ENCODE measurements at places on chromosomes 7 and 10.

DNA sequence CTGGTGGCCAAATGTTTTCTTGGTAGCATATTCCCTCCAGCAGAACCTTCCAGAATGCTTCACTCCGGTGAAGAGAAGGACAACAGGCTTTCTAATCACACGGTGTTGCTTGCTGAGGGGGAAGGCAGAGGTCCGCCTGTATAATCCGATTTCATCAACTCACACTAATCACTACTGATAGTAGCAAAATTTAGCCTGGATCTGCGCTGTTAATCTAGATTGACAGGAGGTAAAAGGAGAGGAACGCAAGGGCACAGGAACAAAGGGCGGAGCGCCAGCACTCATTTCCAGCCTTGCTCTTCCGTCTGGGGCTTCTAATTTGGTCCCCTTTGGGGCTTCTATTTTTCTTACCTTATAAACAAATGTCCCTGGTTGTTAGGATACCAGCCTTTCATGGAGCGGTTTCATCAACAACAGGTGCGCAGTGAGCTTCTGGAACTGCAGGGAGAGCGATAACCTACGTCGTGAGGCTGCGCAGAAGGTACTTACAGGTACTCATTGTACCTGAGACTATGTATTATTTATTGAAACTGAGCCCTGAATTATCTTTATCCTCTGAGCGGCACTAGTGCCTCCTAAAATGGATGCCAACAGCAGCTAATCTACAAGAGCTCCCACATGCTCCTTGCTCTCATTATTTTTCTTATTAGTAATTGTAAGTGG, 150.6 kb downstream of the CACNB2 start:
- DNase-seq, result no peak

DNA sequence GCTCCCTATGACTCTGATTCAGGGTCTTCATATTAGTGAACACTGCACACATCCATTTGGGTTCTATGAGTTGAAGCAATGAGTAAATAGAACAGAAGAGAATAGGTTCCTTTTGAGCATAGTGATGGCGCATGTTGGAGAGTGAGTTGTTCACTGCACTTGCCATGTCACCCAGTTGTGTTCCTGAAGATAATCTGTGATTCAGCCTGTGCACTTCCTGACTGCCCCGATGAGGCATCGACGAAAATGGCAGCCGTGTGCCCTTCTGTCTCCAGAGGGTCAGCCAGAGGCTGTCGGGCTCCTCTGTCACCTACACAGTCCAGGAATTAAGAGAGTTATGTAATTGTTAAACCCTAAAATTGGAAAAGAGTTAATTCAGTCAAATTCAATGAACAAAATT, 94.7 kb downstream of the GALNT11 start:
- DNase-seq, result no peak

GRCh38 chr10:36188080-36188453, 546.0 kb upstream of the FZD8 start:
- DNase-seq, result peak; percentile 3

GRCh38 chr7:119664601-119665000, 608.4 kb upstream of the KCND2 start:
- peak; percentile 9 for DNase-seq

GRCh38 chr10:105540381-105540780, 899.3 kb downstream of the SORCS3 start:
- DNase-seq, result no peak

DNA sequence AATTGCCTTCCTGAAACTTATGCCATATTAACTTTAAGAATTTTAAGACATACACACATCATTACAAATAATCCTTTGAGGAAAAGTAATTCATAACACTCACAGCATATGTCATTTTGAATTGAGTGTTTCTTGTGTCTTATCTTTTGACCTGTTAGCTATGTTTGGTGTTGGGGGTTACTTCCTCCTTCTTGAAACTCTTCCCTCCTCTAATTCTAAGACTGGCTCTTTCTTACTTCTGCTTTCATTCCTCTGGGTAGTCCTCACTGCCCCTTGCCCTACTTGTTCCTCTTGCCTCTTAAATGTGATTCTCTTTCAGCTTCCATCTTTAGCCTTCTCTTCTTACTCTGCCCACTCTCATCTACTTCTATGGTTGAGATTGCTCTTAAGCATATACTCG, 28.3 kb upstream of the PIP4K2A start:
- no peak for DNase-seq

- DNase-seq, result peak; percentile 62
Measured at GRCh38 chr7:1312136-1313070, 79.7 kb downstream of the UNCX start.

GRCh38 chr10:29736366-29737073, 101.7 kb upstream of the SVIL start:
- peak; percentile 79 for DNase-seq

DNA sequence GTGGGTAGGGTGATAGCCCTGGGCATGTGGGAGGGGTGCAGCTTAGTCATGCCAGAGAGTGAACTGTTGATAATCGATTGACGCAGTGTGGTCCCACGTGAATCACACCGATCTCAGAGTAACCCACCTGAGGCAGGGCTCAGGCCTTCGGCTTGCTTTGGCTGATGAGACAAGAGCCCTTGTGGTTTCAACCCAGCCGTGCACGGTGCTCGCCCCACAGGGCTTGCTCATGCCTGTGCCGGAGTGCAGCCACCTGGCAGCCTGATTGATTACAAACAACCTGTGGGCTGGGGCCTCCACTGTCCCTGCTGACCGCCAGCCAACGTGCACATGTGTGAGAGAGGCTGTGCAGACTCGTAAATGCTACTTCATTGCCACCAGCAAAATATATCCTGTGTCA, 144.9 kb upstream of the ADARB2 start:
- DNase-seq, result no peak

GRCh38 chr10:125026974-125027735, 85.2 kb downstream of the ZRANB1 start:
- no peak for DNase-seq

GRCh38 chr7:110681941-110682340, 409.0 kb upstream of the LRRN3 start:
- no peak for DNase-seq

DNA sequence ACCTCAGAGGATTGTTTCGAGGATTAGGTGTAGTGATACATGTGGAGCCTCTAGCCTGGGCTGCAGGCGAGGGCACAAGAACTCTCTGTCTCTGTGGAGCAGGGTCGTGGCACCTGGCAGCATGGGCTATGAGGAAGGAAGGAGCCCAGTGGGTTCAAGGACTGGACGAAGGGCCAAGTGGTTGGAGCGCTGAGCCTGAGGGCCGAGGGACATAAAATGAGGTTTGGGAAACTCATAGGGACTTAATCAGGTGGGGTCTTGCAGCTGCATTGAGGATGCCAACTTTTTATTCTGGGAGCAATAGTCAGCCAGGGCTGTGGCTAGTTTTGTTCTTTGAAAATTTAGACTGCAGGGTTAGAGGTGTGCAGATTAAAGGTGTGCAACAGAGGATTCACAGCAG, 33.0 kb upstream of the ZNF32 start:
- DNase-seq, result no peak

GRCh38 chr7:1531263-1531978, 919 bp downstream of the MAFK start:
- no peak for DNase-seq

- DNase-seq, result no peak
Measured at GRCh38 chr7:139767561-139767982, 10.2 kb downstream of the HIPK2 start.

DNA sequence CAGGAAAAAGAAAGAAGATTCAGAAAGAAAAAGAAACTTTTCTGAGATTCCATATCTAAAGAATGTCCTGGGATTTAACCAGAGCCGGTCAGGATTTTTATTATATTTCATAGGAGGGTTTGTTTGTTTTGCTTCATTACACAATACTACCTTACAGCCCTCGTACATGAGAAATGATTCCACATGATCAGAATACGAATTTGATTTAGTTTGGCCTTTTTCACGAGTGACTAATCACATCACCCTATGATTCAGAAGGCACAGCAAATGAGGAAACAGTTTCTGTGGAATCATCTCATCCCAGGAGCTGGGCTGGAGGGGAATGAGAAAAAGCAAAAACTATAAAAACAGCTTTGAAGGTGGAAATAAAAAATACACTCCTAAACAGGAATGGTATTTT, 54.7 kb upstream of the VWC2 start:
- DNase-seq, result no peak

- no peak for DNase-seq
Measured at GRCh38 chr10:123784646-123785045, 107.0 kb downstream of the CPXM2 start.

DNA sequence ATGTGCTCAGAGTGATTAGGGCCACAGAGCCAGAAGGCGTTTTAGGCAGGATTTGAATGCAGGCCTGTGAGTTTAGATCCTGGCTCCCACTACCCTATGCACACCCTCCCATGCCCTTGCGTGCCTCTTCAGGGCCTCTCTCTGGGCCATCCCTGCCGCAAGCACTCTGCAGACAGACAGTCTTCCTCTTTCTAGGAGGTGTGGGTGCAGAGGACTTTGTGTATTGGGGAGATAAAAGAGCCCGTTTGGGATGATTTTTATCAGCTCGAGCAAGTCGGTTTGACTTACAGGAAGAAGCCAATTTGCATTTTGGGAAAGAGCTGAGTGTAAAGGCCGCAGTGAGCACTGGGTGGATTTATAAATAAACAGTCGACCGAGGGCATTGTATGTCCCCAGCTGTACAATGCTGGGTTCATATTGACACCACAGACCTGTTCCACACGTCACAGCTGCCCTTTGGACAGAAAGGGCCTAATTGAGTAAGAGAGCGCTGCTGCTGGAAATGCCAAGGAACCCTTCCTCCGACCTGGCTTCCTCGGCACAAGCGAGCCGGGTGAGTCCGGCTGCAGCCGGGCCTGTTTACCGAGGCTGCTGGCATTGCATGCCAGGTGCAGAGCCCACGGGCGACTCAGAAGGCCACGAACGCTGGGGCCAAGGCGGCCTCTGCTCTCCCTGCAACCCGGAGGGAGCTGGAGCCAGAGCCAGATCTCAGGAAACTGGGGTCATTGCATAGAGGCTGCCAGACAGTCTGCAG, 25.1 kb downstream of the ZMIZ1 start:
- DNase-seq, result peak; percentile 98

GRCh38 chr10:5550250-5550545, 25.4 kb downstream of the CALML3 start:
- DNase-seq, result no peak

DNA sequence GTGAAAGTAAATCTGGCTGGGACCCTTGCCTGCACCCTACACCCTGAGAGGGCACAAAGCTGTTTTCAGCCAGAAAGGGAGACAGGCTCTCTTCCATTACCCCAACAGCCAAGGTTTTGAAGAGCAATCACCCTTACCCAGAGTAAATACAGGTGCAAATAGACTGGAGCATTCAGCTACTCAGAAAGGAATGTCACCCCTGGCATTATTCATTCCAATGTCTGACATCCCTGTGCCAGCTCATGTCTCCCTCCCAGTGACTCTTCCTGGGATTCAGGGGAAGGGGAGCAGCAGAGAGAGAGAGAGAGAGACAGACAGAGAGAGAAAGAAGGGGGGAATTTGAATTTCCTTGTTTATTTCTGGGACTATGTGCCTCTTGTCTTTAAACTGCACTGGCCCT, 611.8 kb downstream of the SORCS3 start:
- peak; percentile 27 for DNase-seq

- no peak for DNase-seq
Measured at GRCh38 chr10:63760034-63760707, 239.0 kb downstream of the REEP3 start.

- no peak for DNase-seq
Measured at GRCh38 chr7:40311307-40311706, 176.5 kb downstream of the SUGCT start.

GRCh38 chr10:61779950-61780659, 117.4 kb downstream of the CABCOCO1 start:
- peak; percentile 59 for DNase-seq

DNA sequence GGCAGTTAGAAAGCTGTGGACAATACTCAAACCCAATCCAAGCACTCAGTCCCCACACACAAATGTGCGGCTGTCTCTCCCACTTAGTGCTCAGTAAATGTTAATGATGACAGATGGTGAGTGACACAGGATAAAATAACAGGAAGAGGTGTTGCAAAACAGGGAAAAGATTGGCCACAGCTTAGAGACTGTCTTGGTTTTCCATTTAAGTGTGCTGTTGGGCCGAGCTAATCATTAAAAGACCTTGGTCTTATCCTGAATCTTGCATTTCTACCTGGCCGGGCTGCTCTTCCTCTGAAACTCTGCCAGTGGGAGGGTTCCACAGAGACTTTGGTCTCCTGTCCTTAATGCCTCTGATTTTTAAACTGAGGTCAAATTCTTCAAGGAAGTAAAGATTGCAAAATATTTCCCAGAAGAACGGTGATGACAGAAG, 113.1 kb upstream of the RNF32 start:
- DNase-seq, result no peak

DNA sequence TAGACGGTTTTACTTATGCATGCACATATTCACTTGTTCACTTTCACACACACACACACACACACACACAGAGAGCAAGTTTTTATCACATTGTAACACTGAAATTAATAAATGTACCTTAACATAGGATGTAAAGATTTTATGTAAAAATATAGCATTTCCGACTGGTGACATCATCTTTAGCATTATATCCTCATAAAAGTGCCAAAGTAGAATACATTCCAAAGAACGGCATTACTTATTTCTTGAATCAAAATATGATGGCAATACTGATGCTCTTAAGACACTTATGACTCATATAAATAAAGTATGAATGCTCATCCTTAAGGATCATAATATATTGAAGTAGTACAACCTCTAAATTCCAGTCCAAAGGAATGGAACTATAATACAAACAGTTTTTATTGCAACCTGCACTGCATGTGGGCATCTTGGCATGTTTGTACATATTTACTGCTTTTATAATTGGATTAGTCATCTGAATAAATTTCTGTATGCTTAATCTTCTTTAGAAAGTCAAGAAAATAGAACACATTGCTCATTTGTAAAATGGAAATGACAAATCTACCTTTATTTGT, 290.0 kb upstream of the SEMA3A start:
- DNase-seq, result no peak

- peak; percentile 80 for DNase-seq
Measured at GRCh38 chr7:1060315-1061072, 16.1 kb downstream of the GPR146 start.

GRCh38 chr7:41103331-41103730, 599.6 kb downstream of the INHBA start:
- peak; percentile 38 for DNase-seq

GRCh38 chr10:35434533-35434932, 98.2 kb downstream of the CCNY start:
- DNase-seq, result no peak

GRCh38 chr7:37027557-37028341, 303.5 kb upstream of the AOAH start:
- peak; percentile 32 for DNase-seq
